ENCODE measurements at places on chromosomes 11 and 22.

DNA sequence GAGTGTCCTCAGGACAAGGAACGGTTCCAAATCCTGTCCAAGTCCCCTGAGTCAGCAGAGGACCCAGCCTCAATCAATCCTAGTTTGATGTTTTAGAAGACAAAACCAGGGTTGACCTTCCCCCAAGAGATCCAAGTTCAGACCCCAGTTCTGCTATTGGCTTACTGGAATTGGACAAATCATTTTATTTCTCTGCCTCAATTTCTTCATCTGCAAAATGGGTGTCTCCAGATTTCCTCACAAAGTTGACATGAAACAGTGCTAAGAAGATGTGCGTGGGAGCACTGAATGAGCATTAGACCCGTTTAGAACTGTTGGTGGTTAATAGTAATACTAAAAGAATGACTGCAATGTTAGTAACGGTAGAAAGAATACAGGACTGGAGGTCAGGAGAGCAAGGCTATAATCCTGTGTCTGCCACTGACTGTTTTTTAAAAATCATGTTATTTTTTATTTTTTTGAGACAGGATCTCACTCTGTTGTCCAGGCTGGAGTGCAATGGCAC, 32.8 kb upstream of the SCUBE1 start:
- DNase-seq = no peak

GRCh38 chr22:48982321-48982905, 845.3 kb downstream of the BRD1 start:
- no peak for DNase-seq

DNA sequence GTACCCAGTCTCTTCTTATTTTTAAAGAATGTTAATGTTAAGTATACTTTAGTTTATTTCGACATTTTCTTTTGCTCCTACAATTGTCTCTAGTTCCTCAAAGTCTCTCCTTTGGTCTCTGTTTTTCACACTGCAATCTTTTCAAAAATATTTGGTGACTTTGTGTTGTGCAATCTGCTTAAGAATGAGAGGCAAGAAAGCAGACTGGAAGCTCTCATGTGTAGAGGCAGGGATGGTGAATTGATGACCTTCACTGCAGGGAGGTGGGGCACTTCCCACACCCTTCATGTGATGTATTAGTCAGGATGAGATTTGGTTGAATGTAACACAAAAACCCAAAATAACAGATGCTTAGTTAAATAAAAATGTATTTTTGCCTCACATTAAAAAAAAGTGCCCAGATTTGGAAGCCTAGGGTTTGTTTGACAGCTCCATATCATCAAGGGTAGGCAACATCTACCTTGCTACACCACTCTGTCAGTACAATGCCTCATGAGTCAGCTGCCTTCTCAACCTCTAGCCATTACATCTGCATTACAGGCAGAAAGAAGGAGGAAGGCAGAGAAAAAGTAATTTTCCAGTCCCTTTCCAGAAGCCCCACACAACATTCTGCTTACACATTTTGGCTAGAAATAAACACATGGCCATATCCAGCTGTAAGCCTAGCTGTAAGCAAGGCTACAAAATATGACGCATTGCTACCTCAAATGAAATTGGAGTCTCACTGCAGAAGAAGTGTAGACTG, 3.8 kb upstream of the MMP27 start:
- DNase-seq = no peak

- no peak for DNase-seq
Observed at GRCh38 chr22:30483169-30483568, 11.4 kb upstream of the SEC14L3 start.

DNA sequence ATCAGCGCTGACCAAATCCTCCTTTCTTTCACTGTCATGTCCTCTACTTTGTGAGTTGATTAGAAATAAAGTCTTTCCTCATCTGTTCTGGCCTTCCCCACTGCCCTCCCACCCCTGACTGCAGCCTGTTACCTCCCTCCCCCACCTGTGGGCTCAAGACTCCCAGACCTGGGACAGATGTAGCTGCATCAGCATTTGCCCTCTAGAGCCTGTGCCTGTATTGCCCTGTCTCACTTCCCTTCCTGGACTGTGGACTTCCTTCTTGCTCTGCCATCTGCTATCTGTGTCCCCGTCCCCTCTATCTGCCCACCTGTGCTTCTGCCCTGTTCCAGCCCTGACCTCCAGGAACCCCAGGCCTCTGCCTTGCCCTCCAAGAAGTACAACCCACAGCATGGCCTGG, 122.5 kb downstream of the GALNT18 start:
- DNase-seq = peak; percentile 29

DNA sequence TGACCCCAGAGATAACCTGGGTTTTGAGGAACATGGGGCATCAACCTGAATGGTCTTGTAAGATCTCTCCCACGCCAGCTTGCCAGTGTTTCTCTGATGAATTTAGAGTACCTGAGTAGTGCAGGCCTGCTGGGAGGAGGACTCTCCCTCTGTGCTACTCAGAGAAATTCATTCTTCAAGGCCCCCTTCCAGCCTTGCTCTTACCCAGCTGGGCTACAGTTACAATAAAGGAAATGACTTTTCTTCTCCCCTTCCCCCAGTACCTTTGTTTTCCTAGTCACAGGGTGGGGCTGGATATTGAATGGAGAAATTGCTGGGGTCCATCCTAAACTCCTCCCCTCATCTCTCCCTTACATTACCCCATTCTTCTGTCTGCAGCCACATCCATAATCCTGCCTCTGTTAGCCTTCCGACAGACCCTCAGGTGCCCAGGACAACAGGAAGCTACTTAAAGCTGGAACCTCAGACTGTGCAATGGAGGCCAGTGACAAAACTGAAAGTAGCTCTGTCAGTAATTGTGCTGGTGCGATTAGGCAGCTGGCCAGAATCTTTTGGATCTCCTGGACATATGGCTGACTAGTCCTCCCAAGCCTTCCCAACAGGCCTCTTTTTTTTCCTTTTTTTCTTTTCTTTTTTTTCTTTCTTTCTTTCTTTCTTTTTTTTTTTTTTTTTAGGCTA, 17.4 kb downstream of the LIMK2 start:
- DNase-seq = no peak

DNA sequence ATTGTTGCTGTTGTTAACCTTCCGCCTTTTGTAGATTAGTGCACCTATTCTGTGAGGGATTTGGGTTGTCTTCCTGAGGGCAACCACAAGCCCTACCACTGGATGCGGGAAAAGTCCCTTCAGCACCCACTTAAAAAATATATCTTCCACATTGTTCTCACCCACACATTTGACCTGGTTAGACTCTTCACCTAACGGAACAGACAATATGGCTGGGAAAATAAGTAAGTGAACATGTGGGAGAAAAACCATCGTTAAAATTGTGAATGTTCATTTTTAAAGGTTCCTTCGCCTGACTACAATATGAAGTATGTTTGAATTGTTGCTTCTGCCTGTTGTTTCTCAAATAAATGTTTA, 72.0 kb upstream of the MPEG1 start:
- DNase-seq = no peak
